ENCODE measurements at places on chromosomes 12 and 14.

GRCh38 chr12:111846016-111846415 is 4.0 kb downstream of the MAPKAPK5 start:
- peak; percentile 19 for DNase-seq

DNA sequence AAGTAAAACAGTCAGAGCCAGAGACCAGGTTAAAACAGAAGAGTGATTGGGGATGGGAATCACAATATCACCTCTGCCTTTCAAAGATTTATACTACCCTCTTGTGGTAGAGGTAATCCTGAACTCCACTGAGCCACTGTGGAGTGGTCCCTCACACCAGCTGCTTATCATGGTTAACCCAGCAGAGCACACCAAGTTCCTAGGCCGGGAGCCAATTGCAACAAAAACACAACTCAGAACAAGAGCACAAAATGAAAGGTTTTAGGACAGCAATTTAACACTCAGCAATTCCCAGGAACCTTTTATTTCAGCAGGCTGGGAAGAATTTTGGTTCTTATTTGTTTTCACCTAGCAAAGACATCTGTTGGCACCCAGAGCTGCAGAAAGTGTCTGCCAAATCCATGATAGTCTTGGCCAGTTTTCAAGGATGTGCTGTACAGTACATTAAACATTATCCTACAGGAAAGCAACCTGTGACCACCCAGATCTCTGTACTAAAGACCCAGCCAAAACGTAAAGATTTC is 220.5 kb upstream of the ATXN7L3B start:
- DNase-seq, result peak; percentile 32

DNA sequence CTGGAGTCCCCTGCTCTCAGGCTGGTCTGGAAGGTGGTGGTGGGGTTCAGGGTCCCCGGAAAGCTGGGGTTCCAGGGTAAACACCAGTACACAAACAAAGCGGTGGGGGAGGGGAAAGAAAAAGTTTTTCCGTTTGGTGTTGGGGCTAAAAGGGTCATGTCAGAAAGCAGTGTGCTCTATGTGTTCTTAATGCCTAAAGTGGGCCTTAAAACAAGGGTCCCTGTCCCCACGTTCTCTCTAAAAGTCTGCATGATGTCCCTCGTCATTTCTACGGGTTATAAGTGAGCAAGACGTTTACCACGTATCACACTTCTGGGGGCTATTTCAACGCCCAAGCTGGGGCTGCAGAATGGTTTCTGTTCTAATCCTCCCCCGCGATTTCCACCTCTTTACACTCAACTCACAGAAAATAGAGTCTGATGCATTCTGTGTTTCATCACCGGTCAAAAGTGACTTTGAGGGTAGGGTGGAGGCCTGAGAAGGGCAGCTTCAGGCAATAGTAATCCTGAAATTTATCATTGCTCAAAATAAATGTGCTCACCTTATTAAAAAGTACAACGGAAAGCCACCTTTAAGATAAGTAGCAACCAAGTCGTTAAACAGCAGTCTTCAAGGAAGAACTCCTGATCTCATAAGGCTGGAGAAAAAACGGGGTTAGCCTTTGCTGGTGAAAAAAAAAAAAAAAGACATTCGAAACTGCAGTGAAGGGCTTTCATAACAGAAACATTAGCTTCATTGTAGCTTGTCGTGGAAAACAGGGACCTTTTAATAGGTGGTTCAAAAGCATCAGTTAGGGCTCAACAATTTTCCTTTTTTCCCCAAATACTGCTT is 63.9 kb upstream of the PTGR2 start:
- DNase-seq, result no peak

GRCh38 chr12:108478611-108479206 is 36.4 kb upstream of the FICD start:
- DNase-seq, result no peak

DNA sequence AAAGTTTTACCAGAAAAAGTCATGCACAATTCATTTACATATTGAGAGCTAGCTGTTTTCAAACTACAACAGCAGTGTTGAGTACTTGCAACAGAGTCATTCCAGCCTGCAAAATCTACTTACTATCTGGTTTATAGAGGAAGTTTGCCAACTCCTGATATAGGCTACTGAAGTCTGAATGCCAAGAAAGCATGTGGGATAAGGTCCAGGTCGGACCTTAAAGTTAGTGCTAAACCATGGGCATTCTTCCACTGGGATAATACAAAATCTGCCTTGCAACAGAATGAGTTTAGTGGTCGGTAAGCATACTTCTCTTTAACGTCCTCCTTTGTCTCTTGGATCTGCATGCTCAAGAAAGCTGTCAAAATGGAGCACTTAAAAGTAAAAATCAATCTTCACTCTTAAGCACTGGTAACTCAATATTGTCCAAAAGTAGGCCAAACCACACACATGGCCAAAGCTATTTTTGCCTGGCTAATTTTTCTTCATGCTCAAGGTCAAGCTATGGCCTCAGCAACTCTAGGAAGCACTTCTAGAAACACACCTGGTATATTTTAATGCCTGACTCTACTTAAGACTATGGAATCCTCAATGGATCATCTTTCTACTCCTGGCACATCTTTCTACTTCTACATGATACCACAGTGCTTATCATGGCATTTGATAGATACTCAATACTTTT is 364.9 kb upstream of the KITLG start:
- no peak for DNase-seq

- DNase-seq, result no peak
Measured at GRCh38 chr12:77220586-77220985, 155.2 kb upstream of the E2F7 start.

GRCh38 chr12:70070494-70071007 is 172.7 kb upstream of the CNOT2 start:
- no peak for DNase-seq

GRCh38 chr12:18998343-18999261 is 130.9 kb upstream of the PLEKHA5 start:
- DNase-seq, result peak; percentile 62

DNA sequence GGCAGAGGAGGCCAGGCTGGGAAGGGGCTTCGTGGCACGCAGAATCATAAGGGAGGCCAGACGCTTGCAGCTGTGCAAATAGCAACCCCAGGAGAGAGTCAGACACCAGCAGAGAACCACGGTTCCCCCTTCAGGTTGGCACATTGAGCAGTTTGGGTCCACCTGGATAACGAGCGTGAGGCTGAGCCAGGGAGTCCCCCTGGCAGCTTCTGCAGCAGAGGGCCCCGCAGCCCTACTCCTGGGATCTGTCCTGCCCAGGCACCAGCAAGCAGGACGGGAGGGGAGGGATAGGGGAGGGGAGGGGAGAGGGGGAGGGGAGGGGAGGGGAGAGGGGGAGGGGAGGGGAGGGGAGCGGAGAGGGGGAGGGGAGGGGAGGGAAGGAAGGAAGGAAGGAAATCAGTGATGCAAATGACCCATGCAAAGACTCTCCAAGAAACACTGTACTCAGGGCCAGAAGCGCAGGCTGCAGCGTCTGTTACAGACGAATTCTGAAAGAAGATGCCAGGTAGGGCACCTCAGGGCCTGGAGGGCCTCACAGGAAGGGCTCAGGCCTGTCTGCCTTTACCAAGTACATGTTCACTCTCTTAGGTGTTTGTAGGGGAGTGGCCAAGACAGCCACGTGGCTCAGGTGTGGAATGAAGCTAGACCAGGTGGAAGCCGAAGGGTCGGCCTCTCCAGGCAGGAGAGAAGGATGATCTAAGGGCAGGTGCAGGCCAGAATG is 32.3 kb upstream of the MMP17 start:
- DNase-seq, result peak; percentile 55

DNA sequence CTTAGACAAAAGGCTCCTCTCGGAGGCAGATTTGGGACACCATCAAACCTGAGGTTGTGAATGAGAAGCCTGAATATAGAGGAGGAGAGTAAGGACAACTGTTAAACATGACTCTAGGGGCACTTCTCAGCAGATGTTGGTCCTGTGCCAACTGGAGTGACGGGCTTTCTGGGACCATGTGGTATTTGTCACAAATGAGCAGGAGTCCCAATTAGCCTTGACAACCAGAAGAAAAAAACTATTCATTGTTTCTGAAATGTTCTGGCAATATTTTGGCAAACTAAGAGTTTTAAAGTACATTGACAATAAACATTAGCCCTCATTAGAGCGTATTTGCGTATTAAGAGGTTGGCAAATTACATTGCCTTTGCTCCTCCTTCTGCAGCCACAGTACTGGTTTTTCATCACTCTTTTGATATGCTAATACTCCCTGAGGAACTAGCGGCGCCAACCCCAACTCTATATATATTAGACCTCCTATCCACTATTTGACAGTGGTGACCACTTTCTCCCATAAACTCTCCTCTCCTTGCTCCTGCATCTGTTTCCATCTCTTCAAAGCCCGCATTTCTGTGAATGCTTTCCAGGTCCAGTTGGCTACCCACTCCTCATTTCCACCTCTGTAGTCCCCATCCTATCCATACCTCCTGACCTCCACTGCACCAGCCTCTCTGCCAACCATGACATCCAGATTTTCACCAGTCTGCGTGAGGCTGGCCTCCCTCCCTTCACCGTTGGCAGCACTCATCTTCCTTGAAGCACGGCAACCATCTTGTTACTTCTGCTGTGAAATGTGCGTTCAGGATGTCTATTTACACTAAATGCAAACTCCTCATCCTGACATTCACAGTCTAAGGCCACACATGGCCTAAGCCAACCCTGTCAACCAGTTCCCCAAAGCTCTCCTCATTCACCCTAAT is 100.7 kb downstream of the ZFC3H1 start:
- no peak for DNase-seq

DNA sequence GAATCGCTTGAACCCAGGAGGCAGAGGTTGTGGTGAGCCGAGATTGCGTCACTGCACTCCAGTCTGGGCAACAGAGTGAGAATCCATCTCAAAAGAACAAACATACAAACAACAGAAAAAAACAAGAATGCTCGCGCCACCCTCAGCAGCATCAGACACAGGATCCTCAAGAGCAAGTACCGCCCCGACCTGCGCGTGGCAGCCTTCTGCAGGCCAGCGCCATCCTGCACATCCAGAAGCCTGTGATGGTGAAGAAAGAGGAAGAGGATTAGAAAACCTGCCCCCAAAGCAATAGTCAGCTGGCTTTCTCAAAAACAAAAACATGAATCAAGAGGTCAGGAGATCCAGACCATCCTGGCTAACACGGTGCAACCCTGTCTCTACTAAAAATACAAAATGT is 30.0 kb upstream of the EID3 start:
- no peak for DNase-seq

DNA sequence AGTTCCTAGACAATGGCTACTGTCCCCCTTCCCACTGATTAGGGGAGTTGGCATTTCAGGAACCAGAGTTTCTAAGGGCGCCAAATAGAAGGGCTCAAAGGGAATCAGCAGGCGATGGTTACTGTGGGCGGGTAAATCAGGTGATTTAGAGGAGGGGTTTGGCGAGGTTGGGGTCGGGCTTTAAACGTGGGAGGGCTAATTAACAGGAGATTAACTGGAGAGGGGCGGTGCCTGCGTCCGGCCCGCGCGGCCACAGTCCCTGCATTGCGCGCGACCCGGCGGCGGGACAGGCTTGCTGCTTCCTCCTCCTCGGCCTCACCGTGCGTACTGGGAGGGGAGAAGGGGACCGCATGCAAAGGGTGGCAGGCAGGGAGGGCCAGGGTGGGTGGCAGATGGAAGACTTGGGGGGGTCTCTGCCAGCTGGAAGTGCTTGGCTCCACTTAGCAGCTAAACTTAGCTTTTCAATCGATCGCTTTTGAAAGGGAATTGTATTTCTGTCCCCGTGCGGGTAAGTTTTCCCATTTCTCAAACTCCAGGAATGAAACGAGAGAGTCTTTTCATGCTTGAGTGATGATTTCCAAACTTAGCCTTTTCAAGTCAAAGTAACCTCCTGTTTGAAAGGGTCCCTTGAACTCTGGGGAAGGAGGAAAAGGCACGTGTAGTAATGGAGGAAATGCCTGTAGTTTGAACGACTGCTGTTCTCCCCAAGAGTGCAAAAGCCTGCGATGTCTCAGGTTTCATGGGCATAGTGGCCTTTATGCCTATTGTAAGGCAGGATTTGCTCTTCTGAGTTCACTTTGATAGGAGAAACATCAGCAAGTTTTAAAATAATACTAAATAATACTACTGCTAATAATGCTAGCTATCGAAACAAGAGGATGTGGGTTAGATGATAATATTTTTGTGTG is at the start of gene MGST1:
MGST1 (plus strand) TSS at position 255 of the 908 bp plus-strand sequence. CDS start 6,608 bp downstream, outside the sequence.
- DNase-seq, result no peak

DNA sequence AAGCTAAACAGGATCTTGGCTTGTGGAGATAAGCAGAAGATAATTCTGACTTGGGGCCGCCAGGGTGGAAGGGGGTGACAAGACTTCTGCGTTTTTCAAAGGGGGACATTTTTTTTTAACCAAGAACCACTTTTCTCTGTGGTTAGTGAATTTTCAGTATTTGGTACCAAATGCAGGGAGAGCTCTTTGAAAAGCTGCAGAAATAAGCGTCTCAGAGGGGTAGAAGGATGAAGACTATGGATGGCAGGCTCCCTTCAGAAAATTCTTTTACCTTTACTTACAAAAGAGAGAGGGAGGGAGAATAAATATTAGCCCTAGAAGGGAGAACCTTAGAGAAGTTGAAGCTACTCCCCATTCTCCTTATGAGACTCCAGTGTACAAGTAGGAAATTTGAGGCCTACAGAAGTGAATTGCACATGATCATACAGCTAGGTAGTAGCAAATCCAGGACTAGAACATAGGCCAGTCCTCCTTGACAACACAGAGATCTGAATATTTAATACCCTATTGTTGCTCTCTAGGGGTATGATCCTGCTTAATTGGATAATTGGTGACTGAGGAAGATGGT is 840 bp downstream of the MRPL52 start:
- no peak for DNase-seq

DNA sequence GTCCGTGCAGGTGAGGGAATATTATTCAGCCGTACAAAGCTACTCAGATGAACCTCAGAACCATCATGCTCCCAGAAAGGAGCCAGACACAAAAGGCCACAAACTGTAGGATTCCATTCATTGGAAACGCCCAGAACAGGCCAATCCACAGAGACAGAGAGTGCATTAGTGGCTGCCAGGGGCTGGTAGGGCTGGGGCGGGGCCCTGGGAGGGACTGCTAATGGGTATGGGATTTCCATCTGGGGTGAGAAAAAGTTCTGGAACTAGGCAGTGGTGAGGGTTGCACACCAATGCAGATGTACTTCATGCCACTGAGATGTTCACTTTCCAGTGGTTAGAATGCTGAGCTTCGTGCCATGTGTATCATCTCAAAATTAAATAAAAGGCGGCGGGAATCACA is 101.1 kb downstream of the RFLNA start:
- no peak for DNase-seq

GRCh38 chr12:70535896-70536374 is 101.3 kb downstream of the PTPRB start:
- no peak for DNase-seq

DNA sequence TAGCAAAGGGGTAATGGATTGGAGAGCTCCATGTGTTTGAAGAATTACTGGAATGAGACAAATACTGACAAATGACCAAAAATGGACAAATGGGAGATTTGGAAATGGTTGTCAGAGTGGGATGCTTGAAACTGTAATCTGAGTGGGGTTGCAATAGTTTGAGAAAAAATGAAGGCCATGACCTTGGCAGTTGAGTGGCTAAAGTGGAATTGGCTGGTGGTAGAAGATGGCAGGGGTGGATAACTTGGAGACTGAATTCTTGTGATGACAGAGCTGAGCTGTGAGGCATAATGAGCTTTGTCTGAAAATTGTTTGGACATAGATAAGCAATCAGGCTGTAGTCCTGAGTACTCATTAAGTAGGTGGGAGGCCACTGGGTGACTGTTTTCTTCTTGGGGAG is 222.5 kb upstream of the PRICKLE1 start:
- no peak for DNase-seq

All from NCI-H345 (cell line).